ENCODE measurements at places on chromosomes 1 and 21.

- DNase-seq: no peak
These were observed 31.9 kb downstream of the OTUD7B start for GRCh38 chr1:149978547-149979023.

DNA sequence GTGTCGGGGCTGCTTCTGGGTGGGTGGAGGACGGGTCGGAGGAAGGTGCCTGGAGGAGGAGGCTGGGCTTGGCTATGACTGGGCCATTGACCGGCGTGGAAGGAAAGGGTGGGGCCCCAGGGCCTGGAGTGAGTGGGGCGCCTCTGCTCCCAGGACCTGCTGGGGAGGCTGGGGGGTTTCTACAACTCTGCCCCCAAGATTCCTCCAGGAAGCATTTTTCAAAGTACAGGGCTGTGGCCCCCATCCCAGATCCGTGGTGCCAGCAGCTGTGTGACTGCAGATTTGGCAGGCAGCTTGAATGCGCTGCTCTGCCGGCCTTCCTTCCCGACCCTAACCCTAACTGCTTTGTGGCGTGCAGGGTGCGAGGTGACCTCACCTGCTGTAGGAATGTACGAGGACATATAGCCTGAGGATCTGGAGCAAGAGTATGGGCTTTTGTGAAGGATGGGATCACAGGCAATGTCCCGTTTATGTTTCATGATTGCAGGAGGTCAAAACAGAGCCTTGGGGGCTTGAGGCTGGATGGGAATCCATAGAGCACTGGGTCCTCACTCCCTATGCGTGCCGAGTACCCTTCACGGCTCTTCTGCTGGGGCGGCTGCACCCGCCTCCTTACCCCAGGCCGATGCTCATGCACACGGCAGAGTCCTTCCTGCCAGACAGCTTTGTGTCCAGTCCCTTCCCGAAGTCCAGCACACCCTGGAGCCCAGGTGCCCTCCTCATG is 24.7 kb downstream of the TRPM2 start:
- no peak for DNase-seq

- DNase-seq: no peak
These were observed 640.2 kb upstream of the CXADR start for GRCh38 chr21:16872616-16873015.

GRCh38 chr1:76921590-76921989 is 54.3 kb downstream of the ST6GALNAC5 start:
- no peak for DNase-seq

DNA sequence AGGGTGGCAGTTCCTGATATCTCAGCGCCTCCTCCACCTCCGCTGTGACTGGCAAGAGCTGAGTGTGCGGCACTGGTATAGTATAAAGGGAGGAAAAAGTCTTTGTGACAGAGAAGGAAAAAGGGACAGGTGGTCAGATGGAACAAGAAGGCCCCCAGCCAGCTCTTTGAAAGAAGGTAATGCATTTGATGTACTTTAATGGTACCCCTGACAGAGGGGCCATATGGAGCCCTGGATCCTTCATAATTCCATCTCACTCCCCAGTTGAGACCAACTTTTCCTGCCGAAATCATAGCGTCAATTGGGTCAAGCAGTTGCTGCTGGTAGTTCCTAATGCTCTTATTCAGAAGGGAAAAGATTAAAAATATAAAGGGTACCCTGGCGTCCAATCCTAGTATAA is 198.2 kb downstream of the ZNF326 start:
- no peak for DNase-seq

DNA sequence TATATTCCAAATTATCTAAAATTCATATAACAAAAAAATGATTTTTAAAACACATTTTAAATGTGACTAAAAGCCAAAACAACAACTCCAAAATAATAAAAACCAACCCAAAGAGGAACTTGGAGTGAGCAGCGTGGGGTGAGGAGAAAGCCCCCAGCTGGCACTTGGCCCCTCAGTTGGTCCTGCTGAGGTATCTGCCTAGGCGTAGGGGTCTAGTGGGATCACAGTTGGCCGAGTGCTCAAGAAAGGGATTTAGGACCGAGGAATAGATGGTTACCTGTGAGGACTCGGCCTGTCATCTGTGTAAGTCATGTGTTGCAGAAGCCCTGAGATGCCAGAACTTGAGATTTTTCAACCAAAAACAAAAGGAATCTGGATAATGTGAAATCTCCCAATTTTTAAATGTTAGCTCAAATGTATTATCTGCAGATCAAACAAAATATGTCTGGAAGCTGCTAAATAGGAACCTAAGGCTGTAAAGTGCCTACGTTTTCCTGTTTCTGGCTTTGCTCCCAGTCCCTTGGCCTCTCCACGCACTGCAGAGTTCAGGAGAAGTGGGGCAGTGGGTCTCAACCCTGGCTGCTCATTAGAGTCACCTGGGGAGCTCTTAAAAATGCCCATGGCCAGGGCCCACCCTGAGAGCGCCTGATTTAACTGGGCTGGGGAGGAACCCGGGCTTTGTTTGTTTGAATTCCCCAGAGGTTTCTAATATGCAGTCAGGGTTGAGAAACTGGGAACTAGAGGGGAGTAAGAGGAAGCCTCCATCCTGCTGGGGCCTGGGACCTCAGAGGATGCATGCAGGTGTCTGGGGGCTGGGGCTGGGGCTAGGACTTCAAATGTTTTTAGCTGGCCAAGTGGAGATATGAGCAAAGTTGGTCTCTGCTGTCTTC is 38.5 kb upstream of the LDLRAP1 start:
- no peak for DNase-seq

GRCh38 chr1:179881642-179882252 is 338 bp upstream of the TOR1AIP1 start:
- DNase-seq: no peak

- no peak for DNase-seq
These were observed 53.9 kb downstream of the MEGF6 start for GRCh38 chr1:3557366-3557765.

GRCh38 chr1:97573553-97573952 is 347.3 kb downstream of the DPYD start:
- no peak for DNase-seq

Data from stimulated activated CD4-positive, alpha-beta T cell treated with anti-CD3 and anti-CD28 coated beads, Interleukin-4, amount 100 ng/mL, for 4 hours (primary cell).